ENCODE measurements at places on chromosomes 6 and 20. TPM values are rescaled to one million over a fixed set of nuclear protein-coding genes. Genes with fewer than 3 reads are reported as not detected.

Gene HTR1B
- not detected for total RNA-seq

- no peak for DNase-seq
Observed at GRCh38 chr6:87993356-87993755, 54.3 kb upstream of the SPACA1 start.

Gene MTHFD1L
- total RNA-seq = 48.9 TPM

Gene GPR63
- 3.0 TPM for total RNA-seq

- DNase-seq = no peak
Observed at GRCh38 chr6:151551223-151551857, 57.5 kb downstream of the CCDC170 start.

DNA sequence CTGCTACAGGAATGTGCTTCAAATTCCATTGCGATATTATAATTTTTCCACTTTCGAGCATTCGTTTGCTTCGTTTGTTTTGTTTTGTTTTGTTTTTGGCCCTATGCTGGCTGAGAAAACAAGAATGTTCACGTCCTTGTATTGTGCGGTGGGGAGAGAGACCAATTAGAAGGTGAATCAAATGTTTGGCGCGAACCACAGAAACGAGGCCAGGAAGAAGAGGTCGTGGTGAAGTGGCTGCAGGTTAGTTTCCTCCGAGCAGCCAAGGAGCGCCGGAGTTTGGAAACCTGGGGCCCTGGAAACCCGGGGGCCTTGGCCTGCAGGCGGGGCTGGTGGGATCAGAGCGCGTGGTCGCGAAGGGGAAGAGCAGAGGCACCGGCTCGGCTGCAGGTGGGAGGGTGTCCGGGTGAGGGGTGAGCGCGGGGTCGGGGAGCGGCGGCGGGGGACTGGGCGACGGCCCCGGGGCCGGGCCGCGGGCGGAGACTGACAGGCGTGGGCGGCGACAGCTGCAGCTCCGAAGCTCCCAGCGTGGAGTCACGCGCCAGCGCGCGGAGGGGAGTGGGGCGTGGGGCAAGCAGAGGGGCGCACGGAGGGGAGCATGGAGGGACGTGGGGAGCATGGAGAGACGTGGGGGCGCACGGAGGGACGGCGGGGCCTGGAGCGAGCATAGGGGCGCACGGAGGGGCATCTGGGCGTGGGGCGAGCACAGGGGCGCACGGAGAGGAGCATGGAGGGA, 141.5 kb upstream of the PDE10A start:
- no peak for DNase-seq

GRCh38 chr6:147633191-147633590, 124.7 kb downstream of the SAMD5 start:
- DNase-seq = no peak

DNA sequence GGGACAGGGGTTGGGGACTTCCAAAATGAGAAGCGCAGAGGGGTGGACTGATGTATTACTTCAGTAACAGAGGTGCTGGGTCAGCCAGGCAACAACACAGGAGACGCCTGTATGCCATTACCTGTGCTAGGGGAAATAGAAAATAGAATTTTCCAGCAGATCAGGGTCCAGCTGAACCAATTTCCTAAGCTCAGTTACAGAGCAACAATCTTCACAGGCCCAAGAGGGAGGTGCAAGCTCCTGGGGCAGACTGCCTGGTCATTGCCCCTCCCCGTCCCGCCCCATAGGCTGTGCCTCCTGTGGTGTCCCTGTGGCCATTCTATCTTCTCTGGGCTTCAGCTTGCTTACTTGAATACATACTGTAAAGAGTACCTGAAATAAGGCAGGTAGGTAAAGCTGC, 3.7 kb downstream of the KCNK5 start:
- no peak for DNase-seq

Gene SYTL3
- 4.6 TPM for total RNA-seq

DNA sequence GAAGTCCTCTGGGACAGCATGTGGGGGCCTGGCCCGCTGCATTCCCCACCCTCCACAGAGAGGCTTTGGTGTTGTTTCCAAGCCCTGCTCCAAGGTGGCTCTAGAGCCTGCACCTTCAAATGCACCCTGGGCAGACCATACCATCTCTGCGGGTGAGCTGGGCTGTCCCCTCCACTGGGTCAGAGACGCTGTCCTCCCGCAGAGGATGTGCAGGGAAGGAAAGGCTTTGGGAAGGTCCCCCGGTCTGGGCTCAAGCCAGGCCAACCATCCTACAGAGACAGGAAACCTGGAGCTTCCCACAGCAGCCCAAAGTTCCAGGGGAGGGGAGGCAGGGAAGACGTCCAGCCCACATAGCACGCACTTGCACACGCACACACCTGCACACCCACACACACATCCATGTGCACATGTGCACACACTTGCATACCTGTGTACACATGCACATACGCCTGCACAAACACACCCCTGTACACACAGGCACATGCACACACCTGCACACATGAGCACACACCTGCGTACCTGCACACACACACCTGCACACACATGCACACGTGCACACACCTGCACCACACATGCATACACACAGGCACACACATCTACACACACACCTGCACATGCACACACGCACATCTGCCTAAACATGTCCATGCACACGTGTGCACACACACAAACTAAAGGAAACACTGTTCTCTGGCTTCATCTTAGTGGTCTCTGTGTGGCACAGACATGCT, 155.4 kb downstream of the ERMARD start:
- DNase-seq = no peak

DNA sequence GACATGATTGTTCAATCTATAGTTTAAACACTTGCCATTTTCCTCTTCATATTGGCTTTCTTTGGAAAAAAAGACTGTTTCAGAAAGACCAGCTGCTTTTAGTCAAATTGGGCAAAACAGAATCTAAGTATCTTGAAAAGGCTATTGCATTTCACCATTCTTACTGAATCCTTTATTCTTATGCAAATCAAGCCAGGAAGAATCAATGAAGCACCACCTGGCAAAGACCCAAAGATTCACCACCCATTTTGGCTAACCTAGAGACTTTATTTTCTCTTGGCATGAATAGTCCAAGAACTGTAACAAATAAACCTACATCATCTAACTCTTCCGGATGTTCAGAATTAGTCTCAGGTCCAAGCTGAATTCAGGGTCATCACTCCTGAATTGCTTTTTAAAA, 71.3 kb upstream of the EYA4 start:
- no peak for DNase-seq

DNA sequence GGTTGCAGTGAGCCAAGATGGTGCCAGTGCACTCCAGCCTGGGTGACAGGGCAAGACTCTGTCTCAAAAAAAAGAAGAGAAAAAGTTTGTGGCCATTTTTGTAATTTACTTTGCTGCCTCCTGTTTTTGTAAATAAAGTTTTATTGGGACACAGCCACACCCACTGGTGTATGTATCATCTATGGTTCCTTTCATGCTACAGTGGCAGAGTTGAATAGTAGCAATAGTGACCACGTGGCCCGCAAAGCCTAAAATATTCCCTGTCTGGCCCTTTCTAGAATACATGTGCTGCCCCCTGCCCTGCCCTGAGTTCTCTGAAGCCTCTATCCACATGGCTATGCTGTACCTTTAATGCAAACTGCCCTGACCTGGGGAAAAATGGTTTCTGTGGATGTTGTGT, 75.3 kb upstream of the ZNF133 start:
- no peak for DNase-seq

Gene MAP1LC3A
- 21.8 TPM for total RNA-seq

DNA sequence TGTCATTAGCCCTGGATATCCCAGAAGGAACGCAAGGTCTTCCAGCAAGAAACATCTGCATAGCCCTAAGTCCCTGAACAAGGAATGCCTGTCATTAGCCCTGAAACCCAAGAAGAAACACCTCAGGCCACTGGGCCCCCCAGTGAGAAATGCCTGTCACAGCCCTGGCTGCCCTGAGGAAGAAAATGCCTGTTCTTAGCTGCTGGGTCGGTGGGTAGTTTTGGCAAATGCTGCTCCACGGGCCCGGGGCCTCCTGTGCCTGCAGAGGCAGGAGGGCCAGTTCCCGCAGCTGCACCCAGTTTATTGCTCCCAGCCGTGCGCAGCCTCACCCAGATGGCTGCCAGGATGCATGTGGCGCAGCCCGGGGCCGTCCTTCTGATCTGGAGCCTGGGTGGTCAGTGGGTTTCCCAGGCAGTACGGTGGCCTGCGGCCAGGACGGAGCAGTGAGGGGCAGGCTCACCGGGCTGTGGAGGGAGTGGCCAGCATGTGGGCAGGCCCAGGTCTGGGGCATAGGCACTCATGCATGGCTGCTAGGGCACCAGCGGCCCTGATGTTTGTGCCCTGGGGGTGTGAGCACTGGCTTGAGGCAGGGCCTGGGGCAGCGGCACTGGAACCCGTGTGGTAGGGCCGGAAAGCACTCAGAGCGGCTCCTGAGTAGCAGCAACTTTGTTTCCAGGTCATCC, 219.0 kb downstream of the ERMARD start:
- DNase-seq = no peak

Gene FYN
- total RNA-seq = 59.3 TPM

- DNase-seq = peak; percentile 21
Observed at GRCh38 chr6:161139766-161140553, 133.9 kb downstream of the AGPAT4 start.

GRCh38 chr6:104789770-104790190, 69.9 kb downstream of the HACE1 start:
- DNase-seq = peak; percentile 78

Gene PACRG
- 0.66 TPM for total RNA-seq

- DNase-seq = no peak
Observed at GRCh38 chr6:111185954-111186353, 98.7 kb downstream of the SLC16A10 start.

Gene MEP1A
- total RNA-seq = not detected

GRCh38 chr6:142381845-142382378, 80.1 kb downstream of the ADGRG6 start:
- DNase-seq = no peak

GRCh38 chr6:48183811-48184605, 73.0 kb upstream of the PTCHD4 start:
- peak; percentile 19 for DNase-seq

Gene LAMA4
- 494 TPM for total RNA-seq

- no peak for DNase-seq
Observed at GRCh38 chr20:4886771-4887527, 114.4 kb downstream of the SLC23A2 start.

DNA sequence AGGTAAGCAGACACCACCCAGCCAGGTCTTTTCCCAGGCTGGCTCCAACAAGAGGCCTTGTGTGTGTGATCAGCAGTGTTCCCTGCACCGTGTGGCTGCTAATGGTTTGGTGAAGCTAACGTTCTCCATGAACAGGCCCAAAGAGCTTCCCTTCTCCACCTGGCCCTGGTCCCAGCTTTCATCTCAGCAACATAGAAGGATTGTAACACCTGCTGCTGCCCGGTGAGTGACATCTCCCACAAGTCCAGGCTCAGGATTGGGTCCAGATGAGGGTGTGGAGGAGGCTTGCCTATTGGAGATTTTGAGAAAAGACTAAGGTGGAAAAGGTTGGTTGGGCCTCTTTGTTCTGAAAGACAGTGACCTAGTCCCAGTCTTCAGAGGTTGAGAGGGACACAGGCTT, 89.6 kb downstream of the TMEM242 start:
- DNase-seq = no peak

Gene EDN3
- total RNA-seq = not detected
